Urothelium cell line (cell line): ENCODE measurements at places on chromosomes 7 and 10.

DNA sequence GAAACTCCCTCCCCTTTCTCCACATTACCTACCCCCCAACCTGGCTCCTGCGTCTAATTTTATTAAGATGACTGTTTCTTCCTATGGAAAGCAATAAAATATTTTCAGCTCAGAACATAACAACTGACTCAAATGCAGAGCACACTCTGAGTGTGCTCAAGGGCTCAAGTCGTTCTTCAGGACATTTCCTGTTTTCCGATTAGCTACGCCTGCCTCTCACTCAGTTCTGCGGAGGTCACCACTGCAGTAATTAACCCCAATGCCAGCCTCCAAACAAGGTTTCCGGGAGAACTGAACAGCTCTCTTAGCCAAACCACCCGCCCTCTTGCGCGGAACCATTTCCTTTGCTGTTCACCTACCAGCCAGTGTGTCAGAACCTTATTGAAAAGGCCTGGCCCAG lies 19.3 kb downstream of the MYOF start:
- no peak for DNase-seq

DNA sequence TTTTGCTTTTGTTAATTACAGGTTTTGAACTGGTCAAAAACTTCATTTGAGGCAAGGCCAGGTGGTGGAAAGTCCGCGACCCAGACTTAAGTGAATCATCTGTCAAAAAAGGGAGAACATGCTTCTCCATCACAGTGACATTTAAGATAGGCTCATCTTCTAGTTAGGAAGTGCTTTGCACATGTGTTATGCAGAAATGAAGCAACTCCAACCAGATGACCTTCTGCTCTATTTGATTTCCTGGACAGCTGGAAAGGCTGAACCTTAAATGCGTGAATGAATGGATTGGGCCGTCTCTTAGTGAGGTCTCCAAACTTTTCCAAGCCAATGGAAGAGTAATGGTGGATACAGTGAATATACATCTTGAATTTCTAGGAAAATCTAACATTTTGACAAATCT lies 101.6 kb upstream of the FAM13C start:
- DNase-seq = no peak

DNA sequence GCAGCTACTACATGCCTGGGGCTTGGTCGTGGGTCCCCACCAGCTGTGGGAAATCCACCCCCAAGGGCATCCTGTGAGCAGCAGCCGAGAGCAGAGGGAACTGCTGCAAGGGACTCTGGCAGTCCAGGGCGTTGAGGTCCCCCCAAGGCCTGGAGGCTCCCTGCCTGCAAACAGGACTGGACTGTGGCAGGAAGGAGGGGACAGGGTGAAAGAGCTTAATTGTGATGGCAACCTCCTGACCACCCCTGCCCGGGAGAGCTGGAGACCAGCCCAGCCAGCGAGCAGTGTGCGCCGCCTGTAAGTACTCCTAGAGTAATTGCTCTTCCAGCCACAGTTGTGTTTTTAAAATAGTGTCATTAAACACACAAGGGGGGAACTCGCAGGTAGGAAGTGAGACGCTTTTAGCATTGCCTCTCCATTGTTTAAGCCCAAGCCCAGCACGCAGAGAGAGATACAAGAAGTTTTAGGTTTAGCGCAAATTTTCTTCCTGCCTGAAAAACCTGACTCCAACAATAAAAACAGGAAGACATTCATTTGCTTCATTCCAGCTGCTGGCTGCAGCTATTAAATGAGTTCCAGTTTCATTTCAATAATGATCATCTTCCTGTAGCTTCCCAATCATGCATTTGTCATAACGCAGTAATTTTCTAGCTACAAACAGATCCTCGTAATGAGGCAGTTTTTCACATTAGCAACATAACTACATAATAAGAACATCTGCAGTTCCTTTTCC lies 111.1 kb downstream of the EBF3 start:
- no peak for DNase-seq

DNA sequence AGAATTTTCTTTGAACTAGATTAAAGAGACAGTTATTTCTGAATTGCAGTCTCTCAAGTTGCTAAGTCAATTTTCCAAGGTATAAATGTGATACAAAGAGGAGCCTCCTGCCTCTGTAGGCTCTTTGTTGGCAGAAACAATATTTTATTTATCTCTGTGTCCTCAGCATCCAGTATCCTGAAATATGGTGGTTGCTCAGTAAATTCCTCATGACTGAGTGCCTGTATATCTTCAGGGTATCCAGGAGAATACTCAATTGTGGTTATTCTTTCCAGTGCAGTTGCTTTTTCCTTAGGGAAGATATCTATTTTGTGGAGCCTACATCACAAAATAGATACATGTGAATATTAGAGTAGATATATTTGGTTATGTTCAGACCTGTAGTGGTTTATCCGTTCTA lies 144.8 kb upstream of the FERD3L start:
- DNase-seq = no peak
